ENCODE measurements at places on chromosomes 1 and 21. TPM values are rescaled to one million over a fixed set of nuclear protein-coding genes. Genes with fewer than 3 reads are reported as not detected.

Gene LRRC8B
- 11.8 TPM for total RNA-seq

Gene TMEM269
- 0.57 TPM for total RNA-seq

Gene HAO2
- total RNA-seq = not detected

Gene INKA2
- total RNA-seq = 0.54 TPM

Gene LDLRAD1
- total RNA-seq = not detected

Gene HTR6
- total RNA-seq = 1.1 TPM

Gene ACKR1
- not detected for total RNA-seq

Gene E2F2
- 0.19 TPM for total RNA-seq

Gene SLC6A9
- not detected for total RNA-seq

Gene HHAT
- 1.8 TPM for total RNA-seq
